Foreskin keratinocyte (primary cell): ENCODE measurements at places on chromosomes 12 and 14. TPM values are rescaled to one million over a fixed set of nuclear protein-coding genes. Genes with fewer than 3 reads are reported as not detected.

GRCh38 chr14:94129111-94129757, at the start of gene IFI27L2:
Gene IFI27L2, minus strand, starts transcription at chr14:94129604. Its CDS starts 40 bp downstream, at chr14:94129564.
- DNase-seq: peak; percentile 74

DNA sequence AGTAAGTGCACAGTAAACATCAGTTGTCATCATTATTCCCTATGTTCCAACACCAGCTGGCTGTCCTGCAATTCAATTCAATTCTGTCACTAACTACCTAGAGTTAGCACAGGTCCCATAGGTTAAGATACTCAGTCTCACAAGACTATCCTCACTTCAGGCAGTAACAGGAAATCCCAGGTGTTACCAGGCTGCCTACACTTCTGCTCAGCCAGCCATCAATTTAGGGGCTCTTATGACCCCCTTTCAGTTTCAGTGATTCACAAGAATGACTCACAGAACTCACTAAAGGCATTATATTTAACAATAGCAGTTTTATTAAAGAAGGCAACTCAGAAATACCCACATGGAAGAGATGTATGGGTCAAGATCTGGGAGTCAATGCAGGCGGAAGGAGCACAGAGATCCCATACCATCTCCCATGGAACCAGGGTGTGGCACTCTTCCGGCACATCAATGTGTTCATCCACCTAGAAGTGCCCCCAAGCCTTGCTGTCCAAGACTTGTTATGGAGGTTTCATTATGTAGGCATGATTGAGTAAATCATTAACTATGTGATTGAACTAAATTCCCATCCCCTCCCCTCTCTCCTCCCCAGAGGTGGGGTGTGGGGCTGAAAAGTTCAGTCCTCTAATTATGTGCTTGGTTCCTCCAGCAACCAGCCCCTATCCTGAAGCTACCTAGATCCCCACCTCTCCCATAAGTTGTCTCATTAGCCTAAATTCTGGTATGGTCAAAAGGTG, 120.8 kb upstream of the WSCD2 start:
- no peak for DNase-seq

DNA sequence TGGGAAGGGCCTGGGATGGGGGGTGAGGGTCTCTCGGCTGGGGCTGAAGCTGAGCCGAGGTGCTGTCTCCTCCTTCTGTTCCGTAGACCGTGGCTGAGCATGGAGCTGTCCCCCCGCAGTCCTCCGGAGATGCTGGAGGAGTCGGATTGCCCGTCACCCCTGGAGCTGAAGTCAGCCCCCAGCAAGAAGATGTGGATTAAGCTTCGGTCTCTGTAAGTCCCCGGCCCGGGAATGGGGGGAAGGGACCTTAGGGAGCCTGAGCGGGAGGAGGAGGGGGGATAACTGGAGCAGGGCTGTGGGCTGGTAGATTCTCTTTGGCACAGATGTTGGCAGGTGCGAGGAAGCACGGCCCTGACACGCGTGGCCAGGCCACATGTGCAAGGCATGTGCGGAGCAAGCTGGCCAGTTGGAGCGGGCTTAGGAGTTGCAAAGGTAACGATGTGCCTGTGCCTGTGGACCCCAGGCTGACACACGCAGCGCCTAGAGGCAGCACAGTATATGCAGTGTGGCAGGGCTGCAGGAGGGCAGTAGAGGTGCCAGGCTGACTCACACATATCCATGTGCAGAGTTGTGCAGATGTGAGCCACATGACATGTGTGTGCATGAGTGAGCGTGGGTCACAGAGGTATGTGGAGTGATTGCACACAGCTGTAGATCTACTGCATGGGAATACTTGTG, 512 bp downstream of the PDE1B start:
- DNase-seq: peak; percentile 90

GRCh38 chr12:123398177-123398549, 14.2 kb downstream of the KMT5A start:
- DNase-seq: no peak

DNA sequence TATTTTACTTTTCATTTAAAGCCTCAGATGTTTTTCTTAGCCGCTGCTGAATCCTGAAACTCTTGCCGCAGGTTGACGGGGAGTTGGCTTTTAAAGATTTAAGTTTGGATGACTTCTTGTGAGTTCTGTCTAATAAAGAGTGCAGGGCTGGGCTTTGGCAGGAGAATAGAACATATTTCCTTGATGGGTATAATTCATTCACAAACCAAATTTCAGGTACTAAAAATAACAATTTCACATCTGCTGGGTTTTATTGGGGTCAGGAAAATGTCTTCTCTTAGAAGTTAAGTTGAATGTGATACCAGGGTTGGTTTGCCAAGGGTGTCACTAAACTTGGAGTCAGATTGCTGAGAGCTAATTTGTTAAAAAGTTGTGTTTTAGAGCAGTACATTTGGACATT, 9.7 kb downstream of the SP1 start:
- DNase-seq: no peak

DNA sequence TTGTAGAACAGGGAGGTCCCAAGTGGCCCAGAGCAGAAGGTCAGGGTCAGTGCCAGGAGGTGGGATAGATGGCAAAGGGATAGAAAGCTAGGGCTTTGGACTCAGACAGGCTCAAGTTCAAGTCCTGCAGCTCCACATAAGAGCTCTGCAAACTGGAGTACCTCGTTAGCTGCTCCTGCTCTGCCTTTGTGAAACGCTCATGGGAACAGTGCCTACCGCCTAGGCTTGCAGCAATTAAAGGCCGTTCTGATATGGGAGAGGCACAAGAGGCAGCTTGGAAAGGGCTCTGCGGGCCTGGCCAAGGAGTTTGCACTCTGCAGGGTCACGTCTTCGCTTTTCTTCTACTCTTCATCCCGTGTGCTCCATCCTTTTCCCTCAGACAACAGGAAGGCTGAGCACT, 54.1 kb downstream of the MAP1LC3B2 start:
- DNase-seq: no peak

DNA sequence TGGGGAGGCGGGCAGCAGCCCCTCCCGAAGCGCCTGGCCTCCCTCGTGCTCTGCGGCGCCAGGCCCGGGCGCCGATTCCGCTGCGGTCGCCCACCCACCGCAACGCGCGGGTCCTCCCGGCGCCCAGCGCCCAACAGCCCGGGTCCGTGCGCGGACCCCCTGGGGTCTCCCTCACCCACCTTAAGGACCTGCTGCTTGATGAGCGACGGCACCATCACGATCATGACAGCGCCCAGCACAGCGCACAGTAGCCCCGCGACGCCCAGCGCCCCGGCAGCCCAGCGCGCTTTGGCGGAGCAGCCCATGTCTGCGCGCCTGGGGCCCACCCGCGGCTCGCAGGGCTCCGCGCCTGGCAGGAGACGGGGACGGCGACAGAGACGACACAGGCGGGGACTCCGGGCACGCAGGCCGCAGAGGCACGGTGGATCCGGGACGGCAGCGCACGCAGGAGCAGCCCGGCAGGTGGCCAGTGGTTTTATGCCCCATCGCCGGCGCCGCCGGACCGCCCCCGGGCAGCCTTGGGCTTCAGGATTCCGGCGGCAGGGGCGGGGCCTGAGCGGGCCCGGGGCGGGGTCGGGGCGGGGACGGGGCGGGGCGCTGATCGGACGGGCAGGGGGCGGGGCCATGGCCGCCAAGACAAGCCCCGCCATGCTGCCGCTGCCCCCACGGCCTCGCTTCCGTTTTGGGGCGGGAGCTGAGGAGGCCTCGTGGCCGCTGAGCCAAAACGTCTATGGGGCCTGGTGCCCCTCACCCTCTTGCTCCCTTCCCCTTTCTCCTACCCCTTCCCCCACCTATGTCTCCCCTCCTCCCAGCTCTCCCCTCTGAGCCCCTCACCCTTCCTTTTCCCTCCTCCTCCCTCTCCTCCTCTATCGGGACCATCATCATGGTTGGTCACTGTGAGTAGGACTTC, at the start of gene SCARB1:
Gene SCARB1, minus strand, starts transcription at position 449 of the 910 bp plus-strand sequence. Its CDS starts 144 bp downstream, at position 305.
- DNase-seq: peak; percentile 58

DNA sequence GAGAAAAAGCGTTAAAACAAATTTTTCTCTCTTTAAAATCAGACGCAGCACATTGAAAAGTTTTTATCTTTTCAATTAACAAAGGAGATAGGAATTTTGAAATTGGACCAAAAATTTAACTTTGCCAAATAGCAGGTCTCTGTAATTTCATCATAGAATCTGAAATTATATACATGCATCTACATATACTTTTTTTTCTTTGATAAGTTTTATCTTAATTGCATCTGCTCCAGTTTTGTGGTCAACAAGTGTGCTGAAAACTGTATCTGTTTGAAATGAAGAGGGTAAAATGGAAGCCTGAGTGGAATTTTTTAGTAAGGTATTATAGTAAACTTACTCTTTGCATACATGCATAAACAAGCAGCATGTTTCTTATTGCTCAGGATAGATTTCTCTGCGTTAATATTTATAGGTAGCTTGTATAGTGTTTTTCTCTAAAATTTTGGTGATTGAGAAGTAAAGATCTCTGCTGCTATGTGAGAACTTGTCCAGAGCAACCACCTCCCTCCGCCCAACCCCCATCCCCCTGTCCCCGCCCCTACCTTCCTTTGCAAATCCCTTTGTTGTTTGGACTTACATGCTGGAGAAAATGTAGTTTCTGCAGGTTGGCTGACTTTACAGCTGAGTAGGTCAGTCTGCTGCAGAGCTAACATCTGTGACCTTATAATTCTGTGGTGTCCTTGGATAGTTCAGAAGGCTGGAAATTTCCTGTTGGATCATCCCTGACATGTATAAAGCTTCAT, 64.6 kb downstream of the VRK1 start:
- no peak for DNase-seq

DNA sequence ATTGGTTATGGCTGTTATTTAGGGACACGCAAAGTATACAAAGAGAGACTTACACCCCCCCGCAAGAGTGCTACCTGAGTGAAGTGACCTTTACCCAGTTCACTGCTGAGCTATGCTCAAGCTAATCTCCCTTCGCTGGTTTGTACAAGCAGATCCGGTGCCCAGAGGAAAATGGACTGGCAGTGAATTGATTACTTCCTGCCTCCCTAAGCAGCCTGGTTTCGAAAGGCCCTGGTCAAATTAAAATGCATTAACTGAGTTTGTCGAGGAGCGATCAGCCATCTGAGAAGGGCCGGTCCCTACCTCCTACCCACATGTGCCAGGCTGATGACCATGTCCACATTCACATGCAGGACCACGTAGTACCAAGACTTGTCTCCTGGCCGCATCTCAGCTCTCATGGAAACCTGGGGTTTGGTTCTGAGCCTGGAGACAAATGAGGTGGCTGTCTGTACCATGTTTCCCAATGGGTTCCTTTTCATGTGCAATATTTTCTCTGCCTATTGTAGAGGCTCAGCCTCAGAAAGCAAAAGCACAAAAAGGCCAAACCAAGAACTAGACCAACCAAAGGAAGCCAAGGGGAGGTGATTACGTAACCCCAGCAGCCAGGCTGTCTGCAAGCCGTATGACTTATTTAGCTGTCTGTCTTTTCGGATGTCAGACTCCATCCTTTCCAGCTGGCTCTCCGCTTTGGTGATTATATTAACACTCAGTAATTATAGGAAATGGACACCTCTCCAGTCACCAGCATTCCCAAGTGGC, 284.7 kb upstream of the PWP1 start:
- no peak for DNase-seq

- DNase-seq: no peak
Observed at GRCh38 chr14:61659582-61659981, 35.7 kb upstream of the HIF1A start.

CD163L1 gene
- 1.4 and 5.5 TPM in 2 replicates for total RNA-seq

GRCh38 chr12:121534495-121535148, 46.2 kb downstream of the KDM2B start:
- DNase-seq: no peak

DNA sequence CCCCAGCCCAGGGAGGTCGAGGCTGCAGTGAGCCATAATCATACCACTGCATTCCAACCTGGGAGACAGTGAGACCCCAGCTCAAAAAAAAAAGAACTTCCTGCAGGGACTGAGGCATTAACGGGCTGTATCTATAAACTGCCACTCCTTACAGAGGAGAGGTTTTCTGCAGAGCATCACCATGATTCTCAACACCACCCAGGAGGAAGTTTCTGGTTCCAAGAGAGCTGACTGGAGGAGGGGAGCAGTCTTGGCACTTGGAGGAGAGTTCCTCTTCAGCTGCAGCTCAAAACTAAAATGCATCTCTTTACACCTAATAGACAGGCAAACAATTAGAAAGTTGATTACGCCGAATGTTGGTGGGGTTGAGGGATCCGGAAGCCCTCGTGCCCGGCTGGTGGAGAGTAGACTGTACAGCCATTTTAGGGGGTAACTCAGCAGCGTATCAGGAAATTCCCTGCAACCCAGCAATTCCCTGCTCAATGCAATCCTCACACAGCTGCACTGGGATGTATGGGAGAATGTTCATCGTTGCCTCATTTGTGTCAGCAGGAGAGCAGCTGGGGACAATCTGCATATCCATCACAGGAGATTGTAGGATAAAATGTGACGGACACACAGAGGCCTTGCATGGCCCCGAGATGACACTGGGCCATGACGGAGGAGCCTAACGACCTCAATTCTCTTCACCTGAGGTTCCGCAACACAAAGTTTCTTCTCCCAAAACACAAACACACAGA, 36.6 kb downstream of the ACTN1 start:
- DNase-seq: no peak

GRCh38 chr12:121116318-121117225, 16.1 kb upstream of the P2RX7 start:
- DNase-seq: no peak

DNA sequence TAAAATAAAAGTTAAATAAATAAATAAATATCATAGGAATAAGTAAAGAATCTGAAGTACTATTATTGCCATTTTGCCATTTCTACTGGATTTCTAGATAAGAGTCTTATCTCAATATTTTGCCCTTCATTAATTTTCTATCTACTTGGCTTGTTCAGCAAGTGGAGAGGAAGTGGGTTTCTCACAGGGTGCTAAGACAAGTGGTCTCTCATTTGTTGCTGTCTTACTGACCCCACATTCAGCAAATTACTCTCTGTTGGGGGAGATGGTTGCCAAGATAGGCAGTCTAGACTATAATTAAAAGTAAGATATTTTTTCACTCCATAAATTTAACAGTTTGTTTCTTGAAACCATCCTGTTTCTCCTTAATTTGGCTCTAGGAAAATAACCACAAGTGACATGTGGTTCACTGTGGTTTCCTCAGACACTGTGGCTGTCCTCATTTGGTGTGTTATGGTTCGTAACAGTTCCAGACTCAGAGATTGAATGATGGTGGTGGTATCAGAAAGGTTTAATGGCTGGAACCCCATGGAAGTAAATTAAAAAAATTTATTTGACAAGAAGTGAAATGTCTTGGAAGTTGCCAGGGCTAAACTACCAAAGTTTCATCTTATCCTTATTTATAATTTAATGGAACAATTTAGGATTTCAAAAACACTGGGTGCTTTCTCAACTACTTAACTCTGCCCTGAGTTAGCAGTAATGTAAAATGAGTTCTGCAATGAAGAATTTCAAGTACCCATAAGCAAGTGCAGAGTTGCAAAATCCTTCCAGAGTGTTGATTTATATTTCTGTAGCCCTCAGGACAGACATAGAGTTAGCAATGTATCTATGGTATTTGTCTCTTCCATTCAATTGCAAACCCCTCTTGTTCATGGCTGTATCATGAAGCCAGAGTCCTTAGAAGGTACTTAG, 214.8 kb downstream of the MSRB3 start:
- no peak for DNase-seq

GRCh38 chr12:122028165-122028904, 6.7 kb downstream of the BCL7A start:
- DNase-seq: peak; percentile 54

KLRG1 gene
- total RNA-seq: 0.32 TPM in 1 of 2 replicates, not detected in the other
